Mesothelial cell of epicardium (in vitro differentiated cells): ENCODE measurements at places on chromosomes 6 and 20. TPM values are rescaled to one million over a fixed set of nuclear protein-coding genes. Genes with fewer than 3 reads are reported as not detected.

The SLC22A16 gene
- total RNA-seq, result not detected in 3 replicates

DNA sequence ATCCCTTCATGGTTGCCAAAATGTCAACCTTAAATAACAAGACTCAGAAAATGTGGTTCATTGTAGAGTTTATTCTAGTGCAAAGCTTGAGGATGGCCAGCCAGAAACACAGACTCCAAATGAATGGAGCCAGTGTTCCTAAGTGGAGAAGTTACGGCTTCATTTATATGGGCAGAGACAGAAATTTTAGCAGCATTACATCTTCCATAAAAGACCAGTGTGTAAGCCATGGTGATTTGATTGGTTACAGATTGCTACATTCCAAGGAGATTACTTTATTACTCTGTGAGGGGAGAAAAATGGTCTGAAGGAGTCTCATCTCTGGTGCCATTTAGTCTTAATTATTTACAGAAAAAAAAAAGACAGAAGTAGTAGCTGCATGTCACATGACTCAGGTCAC, 97.8 kb downstream of the OTOR start:
- DNase-seq, result no peak
- H3K27me3 ChIP-seq, result peaks cover 21% of the 10 kb centered on the region
- no peak overlapping the region for H3K4me3 ChIP-seq
- H3K36me3 ChIP-seq, result no peaks in the 10 kb centered on the region

DNA sequence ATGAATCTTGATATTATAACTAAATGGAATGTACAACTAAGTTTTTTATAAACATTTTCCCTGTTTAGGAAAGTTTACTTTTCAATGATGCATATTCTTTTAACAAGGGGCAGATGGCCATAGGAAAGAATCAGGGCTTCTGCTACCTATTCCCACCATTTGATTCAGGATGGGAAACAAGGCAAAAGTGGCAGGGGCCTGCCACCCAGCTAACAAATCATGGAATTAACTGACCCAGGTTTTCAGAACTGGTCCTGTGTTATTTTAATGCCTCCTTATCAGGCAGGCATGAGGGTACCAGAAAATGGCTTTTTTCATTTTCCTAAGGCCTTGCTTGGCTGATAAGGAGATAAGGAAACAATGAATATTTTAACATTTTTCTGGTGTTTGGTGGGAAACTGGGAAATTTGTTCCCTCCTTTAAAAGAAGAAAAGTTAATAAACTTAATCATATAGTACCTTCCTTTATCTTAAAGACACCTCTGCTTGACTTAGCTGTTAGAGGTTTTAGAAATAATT, 6.7 kb downstream of the POU3F2 start:
- no peaks in the 10 kb centered on the region for H3K36me3 ChIP-seq
- no peak overlapping the region for H3K27ac ChIP-seq
- no peak overlapping the region for H3K4me3 ChIP-seq
- no peak for DNase-seq

DNA sequence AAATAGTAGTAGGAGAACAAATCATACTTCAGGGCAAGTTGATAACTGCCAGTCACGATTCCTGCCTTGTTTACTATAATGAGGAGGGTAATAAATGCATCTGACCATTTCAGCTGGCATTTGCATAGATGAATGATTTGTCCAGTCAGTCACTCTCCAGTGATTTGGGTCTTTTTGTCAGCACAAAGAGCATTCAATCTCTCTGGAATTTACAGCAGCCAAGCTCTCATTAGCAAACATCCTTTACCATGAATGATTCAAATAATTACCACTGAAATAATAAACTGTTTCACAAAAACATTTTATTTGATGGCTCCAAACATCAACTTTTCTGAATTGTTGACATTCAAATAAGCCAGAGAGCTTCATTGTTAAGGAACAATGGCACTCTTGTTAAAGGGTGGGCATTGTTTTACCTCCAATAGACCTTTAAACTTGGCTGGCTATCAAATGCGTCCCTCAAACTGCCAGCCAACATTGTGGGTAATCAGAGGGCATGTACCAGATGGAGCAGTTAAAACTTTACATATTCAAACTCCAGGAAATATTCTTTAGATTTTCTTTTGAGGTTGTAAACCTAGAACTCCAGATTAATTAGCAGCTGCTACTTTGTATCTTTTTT, 30.0 kb upstream of the FBXL4 start:
- peaks cover 2% of the 10 kb centered on the region for H3K27me3 ChIP-seq
- H3K4me1 ChIP-seq, result no peaks in the 10 kb centered on the region
- H3K27ac ChIP-seq, result no peak overlapping the region

DNA sequence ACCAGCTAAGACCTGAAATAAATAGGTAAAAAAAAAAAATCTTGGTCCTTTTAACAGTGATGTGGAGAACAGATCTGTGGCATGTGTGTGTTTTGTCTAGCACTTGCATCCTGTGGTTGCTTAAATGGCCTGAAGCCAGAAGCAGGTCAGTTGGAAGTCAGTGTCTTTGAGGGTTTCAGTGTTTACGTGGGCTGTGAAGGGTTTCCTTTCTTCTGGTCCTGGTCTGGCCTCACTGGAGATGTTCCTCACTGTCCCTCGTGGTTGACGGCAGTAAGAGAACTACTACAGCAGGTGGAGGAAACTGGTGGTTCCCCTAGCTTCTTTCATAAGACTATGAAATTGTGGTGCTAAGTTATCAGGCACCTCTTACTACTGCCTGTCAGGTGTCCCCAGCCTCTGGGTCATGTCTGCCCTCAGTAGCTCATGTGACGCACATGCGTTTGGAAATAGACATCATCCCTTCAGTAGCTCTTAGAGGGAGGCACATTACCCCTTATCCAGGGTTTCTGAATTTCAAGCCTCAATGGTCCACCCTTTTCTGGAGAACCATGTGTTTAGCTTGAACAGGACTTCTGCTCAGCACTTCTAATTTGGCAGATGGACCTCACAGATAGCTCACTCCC, 59.4 kb upstream of the SCP2D1 start:
- H3K4me3 ChIP-seq, result no peak overlapping the region
- H3K27me3 ChIP-seq, result no peaks in the 10 kb centered on the region
- H3K27ac ChIP-seq, result no peak overlapping the region
- no peaks in the 10 kb centered on the region for H3K36me3 ChIP-seq
- no peaks in the 10 kb centered on the region for H3K4me1 ChIP-seq

DNA sequence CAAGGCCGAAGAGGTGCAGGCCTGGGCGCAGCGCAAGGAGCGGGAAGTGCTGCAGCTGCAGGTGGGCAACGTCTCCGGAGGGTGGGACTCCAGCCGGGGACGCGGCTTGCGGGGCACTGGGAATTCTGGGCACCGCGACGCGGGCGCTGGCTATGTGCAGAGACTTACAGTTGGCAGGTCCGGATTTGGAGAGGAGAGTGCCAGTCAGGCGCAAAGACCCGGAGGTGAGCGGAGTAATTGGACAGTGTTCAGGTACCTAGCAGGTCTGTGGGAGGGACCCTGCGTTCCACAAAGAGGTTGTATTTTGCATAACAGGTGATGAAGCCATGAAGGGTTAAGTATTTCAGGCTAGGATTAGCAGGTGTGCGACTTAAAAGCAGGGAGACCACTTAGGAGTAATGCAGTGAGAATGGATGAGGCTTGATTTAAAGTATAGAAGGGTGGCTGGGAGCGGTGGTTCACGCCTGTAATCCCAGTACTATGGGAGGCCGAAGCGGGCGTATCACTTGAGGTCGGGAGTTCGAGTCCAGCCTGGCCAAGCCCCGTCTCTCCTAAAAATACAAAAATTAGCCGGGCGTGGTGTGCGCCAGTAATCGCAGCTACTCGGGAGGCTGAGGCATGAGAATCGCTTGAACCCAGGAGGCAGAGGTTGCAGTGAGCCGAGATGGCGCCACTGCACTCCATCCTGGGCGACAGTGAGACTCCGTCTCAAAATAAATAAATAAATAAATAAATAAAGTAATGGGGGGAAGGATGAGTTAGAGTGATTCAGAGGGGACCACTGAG, 1.0 kb downstream of the MRPS26 start:
- peaks cover 16% of the 10 kb centered on the region for H3K36me3 ChIP-seq
- DNase-seq, result peak; percentile 44
- H3K27me3 ChIP-seq, result no peaks in the 10 kb centered on the region
- H3K27ac ChIP-seq, result peak overlapping the region; percentile 70

DNA sequence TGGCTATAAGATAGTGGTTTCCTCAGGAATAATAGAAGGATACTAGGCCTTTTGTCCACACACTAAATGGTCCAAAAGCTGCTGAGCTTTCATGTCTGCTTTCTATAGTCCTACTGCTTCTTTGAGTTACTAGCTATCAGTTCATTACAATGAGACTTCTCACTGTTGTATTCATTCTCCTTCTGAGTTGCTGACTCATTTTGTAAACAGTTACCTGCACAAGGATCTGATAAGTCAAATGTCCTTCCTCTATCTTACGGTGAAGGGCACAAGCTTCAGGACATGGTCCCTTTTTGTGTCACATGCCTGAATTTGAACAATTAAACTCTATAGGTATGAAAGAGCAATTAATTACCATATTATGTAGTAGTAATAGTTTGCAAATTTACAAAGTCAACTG, 90.5 kb downstream of the MAN1A1 start:
- H3K27ac ChIP-seq, result no peak overlapping the region
- peaks cover 7% of the 10 kb centered on the region for H3K4me1 ChIP-seq
- no peak overlapping the region for H3K4me3 ChIP-seq
- DNase-seq, result no peak

The CCN2 gene
- total RNA-seq, result 683 to 766 TPM (median 697 TPM) in 3 replicates

The CGA gene
- not detected in 3 replicates for total RNA-seq

GRCh38 chr20:47749339-47749738, 35.9 kb downstream of the SULF2 start:
- H3K4me1 ChIP-seq, result no peaks in the 10 kb centered on the region
- no peak overlapping the region for H3K4me3 ChIP-seq
- peaks cover 6% of the 10 kb centered on the region for H3K36me3 ChIP-seq
- DNase-seq, result no peak
- H3K27ac ChIP-seq, result no peak overlapping the region

- no peaks in the 10 kb centered on the region for H3K36me3 ChIP-seq
- peaks cover 24% of the 10 kb centered on the region for H3K4me1 ChIP-seq
- DNase-seq, result no peak
- no peaks in the 10 kb centered on the region for H3K27me3 ChIP-seq
Observed at GRCh38 chr6:168017629-168018028, 20.2 kb downstream of the KIF25 start.

The SUMO4 gene
- total RNA-seq, result 3.4 to 4.2 TPM (median 3.9 TPM) in 3 replicates

DNA sequence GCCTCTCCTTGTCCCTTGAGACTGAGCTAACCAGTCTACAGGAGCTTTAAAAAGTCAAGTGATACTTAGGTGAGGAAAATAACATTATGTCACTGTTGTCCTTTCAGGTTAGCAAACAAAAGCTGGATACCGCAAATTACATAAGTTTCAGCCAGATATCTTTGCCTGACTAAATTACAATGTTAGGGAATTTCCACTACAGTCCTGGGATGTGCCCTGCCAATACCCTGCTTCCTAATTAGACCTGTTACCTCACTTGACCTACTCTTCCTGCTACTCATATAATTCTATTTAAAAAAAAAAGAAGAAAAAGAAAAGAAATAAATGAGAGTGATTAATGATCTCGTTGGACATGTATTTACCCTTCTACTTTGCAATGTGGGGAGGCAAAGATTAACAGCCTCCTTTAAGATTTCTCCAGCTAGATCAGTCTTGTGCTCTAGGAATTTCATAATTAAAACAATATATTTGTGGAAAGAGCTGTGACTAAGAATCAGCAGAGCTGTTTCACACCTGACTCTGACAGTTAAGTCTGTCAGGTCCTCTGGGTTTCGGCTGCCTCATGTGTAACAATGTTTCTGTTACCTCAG, 318.9 kb downstream of the HDGFL1 start:
- H3K4me1 ChIP-seq, result peaks cover 20% of the 10 kb centered on the region
- H3K4me3 ChIP-seq, result no peak overlapping the region
- peaks cover 4% of the 10 kb centered on the region for H3K36me3 ChIP-seq
